H7 (cell line): ENCODE measurements at places on chromosomes 13 and 19. TPM values are rescaled to one million over a fixed set of nuclear protein-coding genes. Genes with fewer than 3 reads are reported as not detected.
A peak's percentile ranks its signal among the peaks of the same experiment; 100 is the strongest.

- no peak for DNase-seq
Measured at GRCh38 chr13:33758113-33758512, 59.8 kb upstream of the RFC3 start.

DNA sequence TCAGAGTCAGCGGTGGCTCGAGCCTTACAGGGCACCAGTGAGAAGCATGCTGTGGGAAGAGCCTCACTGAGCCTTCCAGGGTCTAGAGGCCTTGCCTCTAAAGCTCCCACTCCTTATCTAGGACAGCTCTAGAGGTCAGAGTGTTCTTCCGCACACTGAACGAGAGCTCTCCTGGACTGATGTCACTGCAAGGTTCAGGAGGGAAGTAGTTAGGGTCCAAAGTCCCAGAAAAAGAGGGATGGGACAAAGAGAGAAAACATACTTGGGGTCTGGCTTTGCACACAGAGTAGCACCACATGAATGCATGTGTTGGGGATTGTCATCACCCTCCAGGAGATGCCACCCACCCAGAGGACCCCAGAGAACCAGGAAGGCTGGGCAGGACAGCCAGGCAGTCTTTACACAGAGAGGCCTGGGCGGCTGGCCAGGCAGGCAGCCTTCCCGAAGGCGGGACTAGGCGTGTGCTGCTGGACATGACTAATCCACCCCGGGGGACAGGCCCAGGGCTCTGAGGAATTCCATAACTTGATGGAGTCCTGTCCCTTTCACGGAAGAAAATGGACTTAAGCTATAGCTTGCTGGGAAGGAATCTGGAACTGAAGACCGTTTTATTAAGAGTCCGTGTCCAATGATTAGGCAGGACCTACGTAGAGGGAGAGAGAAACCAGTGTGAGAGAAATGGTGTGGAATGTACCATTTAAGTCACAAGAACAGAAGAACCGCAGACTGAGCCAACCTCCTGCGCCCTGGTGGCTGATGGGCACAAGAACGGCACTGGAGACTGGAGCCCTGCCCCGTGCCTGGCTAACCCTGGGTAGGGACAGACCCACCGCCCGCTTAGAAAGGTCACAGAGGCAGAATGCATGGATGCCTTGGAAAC, 16.6 kb upstream of the EPHX3 start:
- DNase-seq, result no peak

- DNase-seq, result peak; percentile 82
Measured at GRCh38 chr13:24053519-24054251, 106.8 kb upstream of the SPATA13 start.

DNA sequence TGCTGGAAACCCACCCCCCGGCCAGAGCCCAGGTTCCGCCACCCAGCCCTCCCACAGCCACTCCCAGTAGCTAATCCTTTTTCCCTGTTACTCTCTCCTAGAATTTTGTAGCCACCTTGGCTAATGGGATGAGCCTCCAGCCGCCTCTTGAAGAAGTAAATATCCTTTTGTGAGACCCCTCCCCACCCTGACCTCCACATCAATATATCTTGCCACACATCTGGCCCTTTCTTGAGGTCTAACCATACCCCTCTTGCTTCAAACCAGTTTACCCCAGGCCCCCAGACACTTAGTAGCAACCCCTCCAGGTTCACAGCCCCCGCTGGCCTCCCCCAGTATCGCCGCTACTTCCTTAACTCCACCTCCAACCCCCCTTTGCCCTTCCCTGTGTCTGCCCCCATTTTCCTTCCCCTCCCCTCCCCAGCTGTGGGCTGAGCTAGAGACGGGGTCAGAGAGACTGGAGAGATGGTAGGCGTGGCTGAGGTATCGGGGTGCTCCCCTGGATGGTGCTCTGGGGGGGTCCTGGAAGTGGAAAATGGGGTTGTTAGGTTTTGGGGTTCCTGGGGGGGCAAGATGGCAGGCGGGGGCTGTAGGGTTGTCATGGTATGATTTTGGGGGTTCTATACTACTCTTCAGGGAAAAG, 2.8 kb downstream of the PRMT1 start:
- peak; percentile 51 for DNase-seq

The ZNF578 gene
- 16.8 and 22.7 TPM in 2 replicates for total RNA-seq

DNA sequence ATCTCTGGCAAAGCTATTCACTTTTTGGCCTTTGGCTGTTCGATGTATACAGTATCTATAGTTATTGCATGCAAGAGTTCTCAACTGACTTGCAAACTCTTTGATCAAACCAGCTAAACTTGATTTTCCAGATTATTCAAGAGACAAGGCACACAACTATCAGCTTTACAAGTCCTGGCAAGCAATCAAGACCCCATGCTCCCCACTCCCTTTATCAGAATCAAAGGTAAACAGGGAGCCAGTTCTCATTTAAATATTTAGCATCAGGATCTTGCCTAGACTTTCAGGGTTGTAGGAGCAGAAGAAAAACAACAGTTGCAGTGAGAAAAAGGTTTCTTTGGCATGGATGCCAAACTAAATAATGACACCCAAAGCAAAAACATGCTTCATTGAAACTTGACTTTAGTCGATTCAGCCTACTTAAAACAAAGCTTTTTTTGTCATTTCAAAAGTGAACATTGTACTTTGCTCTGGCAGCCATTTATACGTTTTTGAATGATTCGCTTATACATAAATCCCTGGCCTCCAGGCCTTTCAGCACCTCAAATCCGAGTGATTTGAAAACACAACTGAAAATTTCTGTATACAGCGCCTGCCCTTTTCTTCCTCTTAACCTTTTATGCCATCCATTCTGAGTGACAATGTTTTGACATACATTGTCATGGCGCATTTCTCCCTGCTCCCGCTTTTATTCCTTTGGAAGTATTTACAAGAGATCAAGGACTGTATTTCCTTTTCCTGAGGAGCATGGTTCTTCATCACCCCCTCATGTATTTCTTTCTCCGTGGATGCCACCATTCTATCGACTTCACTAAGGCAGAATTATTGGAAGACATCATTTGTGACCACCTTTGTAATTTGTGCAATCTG, 340.8 kb downstream of the KLF5 start:
- DNase-seq, result no peak

GRCh38 chr13:40648040-40648439, 18.4 kb downstream of the FOXO1 start:
- no peak for DNase-seq

The CEACAM7 gene
- not detected in 2 replicates for total RNA-seq

The RGS9BP gene
- 0.33 and 0.35 TPM in 2 replicates for total RNA-seq

The ODAD3 gene
- total RNA-seq, result 0.66 and 1.4 TPM in 2 replicates

- no peak for DNase-seq
Measured at GRCh38 chr19:4161415-4162077, 8.1 kb downstream of the CREB3L3 start.

GRCh38 chr19:32178401-32178800, 167.0 kb upstream of the ZNF507 start:
- DNase-seq, result no peak

The PCDH9 gene
- 0.07 and 0.14 TPM in 2 replicates for total RNA-seq

DNA sequence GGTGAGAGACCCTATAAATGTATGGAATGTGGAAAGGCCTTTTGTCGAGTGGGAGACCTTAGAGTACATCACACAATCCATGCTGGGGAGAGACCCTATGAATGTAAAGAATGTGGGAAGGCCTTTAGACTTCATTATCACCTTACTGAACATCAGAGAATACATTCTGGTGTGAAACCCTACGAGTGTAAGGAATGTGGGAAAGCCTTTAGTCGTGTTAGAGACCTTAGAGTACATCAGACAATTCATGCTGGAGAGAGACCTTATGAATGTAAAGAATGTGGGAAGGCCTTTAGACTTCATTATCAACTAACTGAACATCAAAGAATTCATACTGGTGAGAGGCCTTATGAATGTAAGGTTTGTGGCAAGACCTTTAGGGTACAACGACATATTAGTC, 17.1 kb downstream of the ZNF546 start:
- no peak for DNase-seq

The SULT2A1 gene
- total RNA-seq, result not detected in 2 replicates

DNA sequence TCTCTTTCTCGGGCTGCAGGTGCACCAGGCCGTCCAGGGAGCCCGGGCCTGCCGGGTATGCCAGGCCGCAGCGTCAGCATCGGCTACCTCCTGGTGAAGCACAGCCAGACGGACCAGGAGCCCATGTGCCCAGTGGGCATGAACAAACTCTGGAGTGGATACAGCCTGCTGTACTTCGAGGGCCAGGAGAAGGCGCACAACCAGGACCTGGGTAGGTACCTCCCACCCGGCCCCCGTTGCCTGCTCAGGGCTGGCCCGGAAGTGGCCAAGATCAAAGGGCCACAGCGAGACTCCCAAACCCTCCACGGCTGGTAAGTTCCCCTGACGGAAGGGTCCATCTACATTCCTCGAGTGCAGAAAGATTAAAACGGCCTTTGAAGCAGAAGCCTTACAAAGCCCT, 55.1 kb downstream of the RAB20 start:
- no peak for DNase-seq

- no peak for DNase-seq
Measured at GRCh38 chr19:46031781-46032596, 8.8 kb downstream of the IGFL4 start.

DNA sequence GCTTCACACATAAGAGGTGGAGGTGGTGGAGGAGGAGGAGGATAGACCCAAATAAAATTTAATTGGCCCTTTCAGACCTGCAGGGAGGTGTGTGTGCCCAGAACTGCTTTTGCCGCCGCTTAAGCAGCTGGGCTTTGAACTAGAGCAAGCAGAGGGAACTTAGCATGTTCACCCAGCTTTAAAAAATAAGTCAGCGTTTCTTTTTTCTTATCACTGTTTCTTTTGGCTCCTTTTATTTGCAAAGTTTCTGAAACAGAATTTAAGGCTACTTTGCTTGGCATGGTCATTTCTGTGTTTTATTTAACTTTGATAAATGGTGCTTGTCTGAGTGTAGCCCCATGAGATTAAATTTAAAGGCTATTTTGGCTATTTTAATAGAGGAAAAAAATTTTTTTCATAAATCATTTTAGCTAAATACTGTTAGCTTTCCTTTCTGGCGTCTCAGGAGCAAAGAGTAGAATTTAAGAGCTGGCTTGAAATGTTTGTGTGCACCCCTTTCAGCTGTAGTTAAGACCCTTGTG, 43.3 kb upstream of the RNF113B start:
- DNase-seq, result no peak

The LAMP1 gene
- total RNA-seq, result 98.8 and 106 TPM in 2 replicates

- DNase-seq, result peak; percentile 67
Measured at GRCh38 chr19:17073869-17074633, 1.2 kb downstream of the HAUS8 start.

- no peak for DNase-seq
Measured at GRCh38 chr13:42990291-42991232, 1.5 kb downstream of the EPSTI1 start.

DNA sequence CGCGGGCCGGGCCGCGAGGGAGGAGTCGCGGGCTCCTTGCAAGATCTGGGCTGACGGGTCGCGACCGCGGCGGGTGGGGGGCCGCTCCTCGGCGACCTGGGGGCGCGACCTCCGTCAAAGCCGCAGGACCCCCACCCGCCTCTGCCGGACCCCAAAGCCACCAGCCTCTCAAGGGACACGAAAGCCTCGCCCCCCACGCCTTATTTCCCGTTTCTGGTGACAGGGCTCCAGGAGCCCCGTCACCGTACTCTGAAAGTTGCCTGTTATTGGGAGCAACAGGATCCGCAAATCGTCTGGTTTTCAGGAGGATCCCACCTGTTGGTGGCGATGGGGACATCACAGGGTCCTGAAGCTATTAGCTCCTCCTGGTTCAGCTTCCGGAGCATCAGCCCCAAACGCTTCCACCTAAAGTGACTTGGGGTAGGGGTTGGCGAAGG, 530 bp downstream of the MAU2 start:
- peak; percentile 85 for DNase-seq

DNA sequence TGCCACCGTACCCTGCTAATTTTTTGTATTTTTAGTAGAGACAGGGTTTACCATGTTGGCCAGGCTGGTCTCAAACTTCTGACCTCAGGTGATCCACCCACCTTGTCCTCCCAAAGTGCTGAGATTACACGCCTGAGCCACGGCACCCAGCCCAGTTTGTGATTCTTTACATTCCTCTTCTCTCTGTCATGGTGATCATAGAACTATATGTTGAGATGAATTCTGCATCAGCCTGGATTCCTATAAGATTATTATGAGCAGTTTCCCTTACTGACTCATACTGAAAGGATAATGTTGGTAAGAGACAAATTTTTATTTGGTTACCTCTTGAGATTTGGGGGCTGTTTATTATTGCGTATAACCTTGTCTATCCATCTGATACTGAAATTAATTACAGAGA, 121.5 kb upstream of the CSNK1A1L start:
- no peak for DNase-seq

- peak; percentile 45 for DNase-seq
Measured at GRCh38 chr19:14410091-14411051, 8.8 kb downstream of the DDX39A start.

GRCh38 chr13:24625331-24625731, 54.9 kb upstream of the ATP12A start:
- no peak for DNase-seq

DNA sequence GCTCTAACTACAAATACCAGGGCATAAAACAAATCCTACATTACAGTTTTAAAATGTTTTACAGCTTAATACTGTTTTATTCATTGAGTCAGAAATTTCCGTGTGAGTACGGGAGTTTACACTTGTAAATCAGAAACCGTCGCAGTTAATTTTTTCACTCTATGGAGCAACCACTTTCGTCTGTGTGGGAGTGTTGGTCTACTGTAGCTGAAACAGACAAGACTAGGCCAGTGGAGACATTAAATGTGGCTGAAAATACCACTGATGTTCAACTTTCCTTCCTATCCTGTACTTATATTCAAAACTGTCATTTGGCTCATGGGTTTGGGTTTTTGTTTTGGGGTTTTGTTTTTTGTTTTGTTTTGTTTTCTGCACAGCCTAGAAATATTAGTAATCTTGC, 268.7 kb downstream of the DCT start:
- no peak for DNase-seq

GRCh38 chr13:51396352-51396751, 56.5 kb downstream of the INTS6 start:
- DNase-seq, result no peak

DNA sequence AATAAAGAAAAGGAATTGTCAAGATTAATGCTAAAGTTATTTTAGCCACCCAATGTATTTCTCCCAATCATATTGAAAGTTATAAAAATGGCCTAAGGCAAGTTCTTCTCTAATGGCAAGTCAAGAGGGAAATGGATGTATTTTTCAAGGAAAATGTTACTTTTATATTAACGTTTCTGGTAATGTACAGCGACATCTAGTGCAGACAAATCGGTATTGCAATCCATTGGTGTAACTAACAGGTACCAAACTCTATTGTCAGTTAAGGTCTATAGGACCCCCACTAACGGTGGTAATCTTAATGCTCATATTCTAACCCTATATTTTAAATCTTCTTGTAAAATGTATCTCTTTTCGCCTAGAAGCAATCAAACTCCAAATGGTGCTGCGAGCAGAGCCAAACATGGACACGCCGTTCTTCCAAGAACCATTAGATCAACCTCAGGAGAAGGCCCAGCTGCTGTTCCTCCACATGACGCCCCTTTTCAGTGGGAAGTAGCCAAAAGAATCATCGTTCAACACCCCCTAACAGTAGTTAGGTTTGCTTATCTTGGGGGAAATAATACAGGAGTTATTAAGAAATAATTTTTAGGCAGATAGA, 98.5 kb upstream of the PABPC3 start:
- peak; percentile 47 for DNase-seq

DNA sequence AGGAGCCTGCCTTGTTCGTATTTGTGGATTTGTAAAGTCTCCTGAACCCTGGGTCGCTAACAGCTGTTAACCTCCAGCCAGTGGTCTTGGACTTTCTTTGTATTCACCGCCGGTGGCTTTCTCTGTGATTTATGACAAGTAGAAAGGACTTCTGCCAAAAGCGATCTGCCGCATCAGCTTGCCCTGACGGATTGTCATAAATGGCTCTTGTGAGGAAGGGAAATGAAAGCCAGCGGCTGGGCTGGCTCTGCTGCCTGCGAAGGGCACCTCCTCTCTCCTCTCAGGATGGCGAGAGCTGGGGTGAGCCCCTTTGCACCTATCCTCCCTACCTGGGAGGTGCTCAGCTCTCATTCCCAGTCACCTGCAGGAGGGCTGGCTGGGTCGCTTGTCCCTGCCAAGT, 25.6 kb downstream of the DHRS12 start:
- no peak for DNase-seq
